ENCODE measurements at places on chromosomes 1 and 21. TPM values are rescaled to one million over a fixed set of nuclear protein-coding genes. Genes with fewer than 3 reads are reported as not detected.

DNA sequence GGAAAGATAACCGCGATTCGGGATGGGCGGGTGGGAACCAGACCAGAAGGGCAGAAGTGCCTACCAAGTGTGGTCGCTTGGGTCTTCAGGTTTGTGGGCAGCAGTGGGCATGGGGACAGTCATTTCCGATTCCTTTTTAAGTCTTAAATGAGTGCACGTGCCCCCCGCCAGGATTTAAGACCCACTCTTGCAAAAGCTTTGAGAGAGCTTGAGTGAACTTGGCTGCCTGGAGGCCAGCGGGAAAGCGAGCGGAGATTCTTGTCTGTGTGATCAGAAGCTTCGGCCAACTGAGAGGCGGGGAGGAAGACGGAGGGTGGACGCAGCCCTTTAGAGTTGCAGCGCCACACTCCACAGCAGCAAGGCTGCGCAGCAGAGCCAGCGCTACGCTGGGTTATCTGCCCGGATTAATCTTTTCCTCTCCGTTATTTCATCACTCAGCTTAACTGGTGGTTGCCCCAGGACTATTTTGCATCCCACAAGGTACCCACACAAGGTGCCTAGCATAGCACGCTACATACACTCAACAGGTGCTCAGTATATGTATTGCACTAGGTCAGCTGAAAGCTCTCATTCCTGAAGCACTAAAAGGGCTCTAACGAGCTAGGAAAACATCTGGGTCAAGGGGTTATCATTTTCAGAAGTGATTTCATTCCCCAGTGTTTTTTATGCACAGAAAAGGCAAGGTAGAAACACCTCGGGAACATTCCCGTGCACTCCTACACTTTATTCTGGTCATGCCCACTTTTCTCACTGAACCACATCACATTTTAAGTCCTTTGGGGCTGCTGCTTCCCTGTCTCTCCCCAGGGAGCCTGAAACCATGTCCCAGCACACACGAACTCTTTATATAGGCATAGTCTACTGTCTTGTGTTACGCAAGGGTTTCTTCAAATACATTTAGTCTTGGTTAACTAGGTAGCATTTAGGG, 1.5 kb upstream of the BATF3 start:
- peak; percentile 76 for DNase-seq

DNA sequence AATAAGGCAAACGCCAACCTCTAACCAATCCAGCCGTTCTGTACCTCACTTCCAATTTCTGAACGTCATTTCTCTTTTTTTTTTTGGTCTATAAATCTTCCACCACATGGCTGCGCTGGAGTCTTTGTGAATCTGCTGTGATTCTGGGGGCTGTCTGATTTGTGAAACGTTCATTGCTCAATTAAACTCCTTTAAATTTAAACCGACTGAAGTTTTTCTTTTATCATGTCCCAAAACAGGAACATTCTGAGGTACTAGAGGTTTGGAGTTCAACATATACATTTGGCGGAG, 65.5 kb upstream of the BACH1 start:
- no peak for DNase-seq

DNA sequence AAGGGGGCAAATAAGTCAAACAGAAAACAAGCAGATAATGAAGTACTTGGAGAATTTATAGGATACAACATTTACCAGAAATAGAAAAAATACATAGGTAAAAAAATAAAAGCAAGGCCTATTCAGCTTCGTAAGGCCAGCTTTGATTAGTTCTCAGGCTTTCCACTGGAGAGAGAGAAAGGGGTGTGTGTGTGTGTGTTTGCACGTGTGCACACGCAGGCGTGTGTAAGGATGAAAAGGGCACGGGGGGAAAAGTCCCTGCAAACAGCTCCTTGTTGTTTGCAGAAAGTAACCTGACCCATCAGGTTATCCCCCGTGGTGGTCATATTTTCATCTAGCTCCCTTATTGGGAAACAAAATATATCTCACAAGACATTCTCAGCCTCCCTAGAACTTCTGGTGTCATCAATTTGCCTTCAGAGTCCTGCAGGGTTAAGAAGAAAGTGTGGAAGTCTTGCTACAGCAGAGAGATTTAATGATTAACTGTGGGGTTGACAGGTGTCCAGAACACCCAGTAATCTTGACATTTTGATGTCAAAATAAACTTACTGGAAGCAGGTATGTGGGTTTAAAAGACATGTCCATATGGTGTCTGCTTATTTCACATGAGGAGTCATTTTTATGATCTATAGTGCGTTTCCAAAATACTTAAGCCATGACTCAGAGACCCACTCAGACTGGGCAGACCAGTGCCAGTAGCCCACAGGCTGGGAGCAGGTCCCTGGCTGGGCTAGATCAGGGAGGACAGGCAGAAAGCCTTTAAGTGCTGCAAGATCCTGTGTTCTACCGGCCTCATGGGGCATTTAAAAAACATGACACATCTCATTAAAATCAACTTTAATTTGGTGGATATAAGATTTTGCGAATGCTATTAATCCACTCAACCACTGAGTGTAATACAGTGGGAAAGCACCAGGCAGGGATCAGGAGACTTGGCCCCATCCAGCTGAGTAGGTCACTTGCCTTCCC, 487.6 kb upstream of the CAMK1G start:
- no peak for DNase-seq

GRCh38 chr1:97906567-97907241, 14.1 kb downstream of the DPYD start:
- no peak for DNase-seq

- DNase-seq: no peak
These were observed 3.2 kb upstream of the SRM start for GRCh38 chr1:11062965-11063401.

The PGLYRP4 gene
- polyA plus RNA-seq: 1.0 TPM

- DNase-seq: no peak
These were observed 1102.5 kb downstream of the AMY1C start for GRCh38 chr1:104852151-104852550.

DNA sequence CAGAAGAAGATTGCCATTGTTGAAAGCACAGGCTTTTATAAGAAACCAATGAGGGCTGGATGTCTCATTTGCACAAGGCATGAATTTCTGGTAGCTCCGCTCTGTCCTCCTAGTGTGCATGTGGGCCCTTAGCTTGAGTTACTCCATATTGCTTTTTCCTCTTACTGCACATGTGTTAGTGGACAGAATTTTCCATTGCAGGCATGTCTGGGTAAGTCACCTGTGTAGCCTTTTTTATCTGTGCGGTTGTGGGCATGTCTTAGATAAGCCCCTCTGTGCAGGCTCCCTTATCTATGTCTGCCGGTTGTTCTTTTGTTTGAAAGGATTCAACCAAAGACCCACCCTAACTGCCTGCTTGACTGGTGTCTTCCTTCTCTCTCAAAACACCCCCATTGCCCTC, 7.2 kb upstream of the CLCA1 start:
- no peak for DNase-seq

The LEPR gene
- polyA plus RNA-seq: 7.2 TPM

DNA sequence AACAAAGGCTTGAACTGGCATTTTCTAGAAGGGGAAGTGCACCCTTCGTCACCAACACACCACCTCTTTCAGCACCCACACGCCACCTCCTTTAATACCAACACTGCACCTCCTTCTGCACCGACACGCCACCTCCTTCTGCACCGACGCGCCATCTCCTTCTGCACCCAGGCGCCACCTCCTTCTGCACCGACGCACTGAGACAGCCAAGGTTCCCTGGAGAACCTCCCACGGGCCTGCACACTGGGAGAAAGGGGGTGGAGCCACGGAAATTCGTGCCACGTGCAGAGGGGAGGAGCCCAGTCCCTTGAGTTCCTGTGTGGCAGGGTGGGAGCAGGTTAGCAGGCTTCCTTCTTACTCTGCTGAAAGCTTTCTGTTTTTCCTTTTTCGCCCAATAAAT, 327.9 kb upstream of the C1orf174 start:
- DNase-seq: no peak

DNA sequence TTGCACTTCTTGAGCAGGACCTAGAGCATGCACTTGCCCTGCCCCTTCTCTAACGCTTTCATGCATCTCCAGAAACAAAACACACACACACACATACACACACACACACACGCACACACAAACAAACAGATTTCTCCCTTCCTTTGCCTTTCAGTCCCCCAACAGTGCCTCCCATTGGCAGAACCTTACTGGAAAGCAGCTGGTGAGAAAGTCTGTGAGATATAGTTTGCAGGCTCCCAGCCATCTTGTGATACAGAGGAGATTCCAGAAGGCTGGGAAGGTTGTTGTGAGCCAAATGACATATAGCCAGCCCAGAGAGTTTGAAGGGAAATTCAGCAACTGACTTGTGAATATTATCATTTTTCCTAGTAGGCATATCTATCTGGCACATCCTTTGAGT, 35.9 kb upstream of the ZRANB2 start:
- peak; percentile 2 for DNase-seq

The HTR6 gene
- not detected for polyA plus RNA-seq

The CGN gene
- polyA plus RNA-seq: 34.7 TPM

GRCh38 chr1:67407498-67407897, 22.7 kb downstream of the SERBP1 start:
- DNase-seq: peak; percentile 60

The SYCP1 gene
- polyA plus RNA-seq: not detected

- no peak for DNase-seq
These were observed 53.6 kb downstream of the LRRC8C start for GRCh38 chr1:89686520-89686919.

The ATAD3C gene
- 18.0 TPM for polyA plus RNA-seq

- DNase-seq: peak; percentile 27
These were observed 690 bp downstream of the EPS8L3 start for GRCh38 chr1:109762821-109763645.

DNA sequence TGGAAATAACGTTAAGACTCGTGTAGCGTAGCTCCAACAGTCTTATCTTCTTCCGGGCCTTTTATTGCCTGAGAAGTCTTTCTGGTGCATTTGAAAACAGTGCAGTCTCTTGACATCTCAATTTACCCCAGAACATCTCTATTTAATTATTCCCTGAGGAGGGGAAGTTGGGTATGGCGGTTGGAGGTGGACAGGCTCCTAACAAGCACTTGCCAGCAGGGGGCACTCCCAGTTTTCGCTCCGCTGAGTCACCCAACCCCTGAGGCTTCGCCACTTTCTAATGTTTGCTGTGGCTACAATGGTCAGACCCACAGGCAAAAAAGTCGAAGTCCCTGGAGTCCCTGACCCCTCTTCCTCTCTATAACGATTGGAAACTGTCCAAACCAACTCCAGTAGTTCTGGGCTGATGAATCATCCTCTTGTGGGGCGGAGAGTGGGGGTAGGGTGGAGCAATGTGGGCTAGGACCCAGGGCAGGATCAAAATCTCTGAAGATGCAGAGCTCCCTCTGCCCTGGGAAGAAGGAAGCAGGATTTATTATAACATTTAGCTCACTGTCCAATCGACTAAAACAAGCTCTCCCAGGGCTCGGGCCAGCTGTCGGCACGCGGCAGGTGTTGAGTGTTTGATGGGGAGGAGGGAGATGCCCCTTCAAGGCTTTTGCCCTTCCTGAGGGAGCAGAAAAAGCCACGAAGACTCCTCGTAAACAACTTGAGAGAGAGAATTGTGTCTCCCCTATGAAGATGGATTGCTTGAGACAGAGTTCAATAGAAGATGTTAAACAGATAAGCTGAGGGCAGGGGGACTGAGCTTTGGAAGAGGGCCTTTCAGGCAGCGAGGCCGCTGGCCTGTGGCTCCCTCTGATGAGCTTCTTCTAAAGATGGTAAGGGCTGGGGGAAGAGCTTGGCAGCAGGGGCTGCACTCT, 85.7 kb downstream of the BRINP2 start:
- peak; percentile 58 for DNase-seq

DNA sequence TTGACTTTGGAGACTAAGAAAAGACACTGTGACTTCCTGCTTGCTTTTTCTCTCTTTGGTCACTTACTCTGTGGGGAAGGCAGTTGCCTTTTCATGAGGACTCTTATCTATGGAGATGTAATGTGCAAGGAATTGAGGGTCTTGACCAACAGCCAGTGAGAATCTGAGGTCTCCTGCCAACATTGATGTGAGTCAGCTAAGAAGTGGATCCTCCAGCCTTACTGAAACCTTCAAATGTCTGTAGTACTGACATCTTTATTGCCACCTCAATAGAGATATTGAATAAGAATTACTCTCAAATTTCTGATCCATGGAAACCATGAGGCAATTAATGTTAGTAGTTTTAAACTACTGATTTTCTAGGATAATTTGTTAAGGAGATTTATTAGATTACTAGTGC, 598.4 kb downstream of the ADGRL2 start:
- DNase-seq: no peak

DNA sequence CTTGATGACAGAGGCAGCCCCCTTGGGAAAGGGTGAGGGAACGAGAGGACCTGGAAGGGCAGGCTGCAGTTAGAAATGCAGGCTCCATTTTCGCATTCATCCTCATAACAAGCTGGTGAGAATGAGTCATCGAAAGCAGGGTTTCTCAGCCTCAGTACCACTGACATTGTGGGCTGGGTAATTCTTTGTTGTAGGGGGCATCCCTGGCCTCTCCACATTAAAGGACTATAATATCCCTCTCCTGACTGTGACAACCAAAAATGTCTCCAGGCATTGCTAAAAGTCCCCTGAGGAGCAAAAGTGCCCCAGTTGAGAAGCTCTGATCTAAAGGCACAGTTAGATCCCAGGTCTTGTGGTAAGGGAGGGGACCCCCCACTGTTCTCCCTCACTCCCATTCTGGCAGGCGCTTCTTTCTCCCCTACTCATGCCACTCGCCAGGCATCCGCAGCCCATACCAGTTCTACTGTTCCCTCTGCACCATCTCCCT, 20.4 kb downstream of the KCNN3 start:
- no peak for DNase-seq

GRCh38 chr1:66305927-66306326, 228.0 kb upstream of the SGIP1 start:
- no peak for DNase-seq

- no peak for DNase-seq
These were observed 45.7 kb downstream of the FYB2 start for GRCh38 chr1:56773341-56774066.

DNA sequence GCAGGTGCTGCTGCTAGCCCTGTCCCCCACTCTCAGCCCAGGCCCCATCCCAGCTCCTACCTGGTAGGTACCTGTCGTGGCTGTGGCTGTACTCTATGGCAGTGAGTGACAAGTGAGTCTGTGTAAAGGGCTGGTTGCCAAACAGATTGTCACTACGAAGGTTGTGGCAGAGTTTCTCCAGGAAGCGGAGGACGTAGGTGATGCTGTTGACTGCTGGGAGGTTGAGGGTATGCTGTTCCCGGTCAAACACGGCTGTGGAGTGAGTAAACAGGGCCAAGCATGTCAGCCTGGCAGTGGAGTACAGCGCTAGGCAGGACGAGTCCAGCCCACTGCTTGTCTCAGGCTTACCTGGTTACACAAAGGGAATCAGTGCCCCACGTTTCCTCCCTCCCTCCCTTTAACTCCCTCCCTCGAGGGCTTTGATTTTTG, 24.8 kb upstream of the SLFNL1 start:
- DNase-seq: no peak
